ENCODE measurements at places on chromosomes 2 and 18. TPM values are rescaled to one million over a fixed set of nuclear protein-coding genes. Genes with fewer than 3 reads are reported as not detected.

Gene CRYGC
- total RNA-seq = not detected

GRCh38 chr2:74863802-74864248 lies 29.9 kb downstream of the HK2 start:
- DNase-seq = no peak

- no peak for DNase-seq
Measured at GRCh38 chr2:240820607-240821428, 799 bp upstream of the KIF1A start.

Gene AGXT
- not detected for total RNA-seq

- DNase-seq = no peak
Measured at GRCh38 chr2:169755083-169755870, 21.6 kb downstream of the KLHL23 start.

DNA sequence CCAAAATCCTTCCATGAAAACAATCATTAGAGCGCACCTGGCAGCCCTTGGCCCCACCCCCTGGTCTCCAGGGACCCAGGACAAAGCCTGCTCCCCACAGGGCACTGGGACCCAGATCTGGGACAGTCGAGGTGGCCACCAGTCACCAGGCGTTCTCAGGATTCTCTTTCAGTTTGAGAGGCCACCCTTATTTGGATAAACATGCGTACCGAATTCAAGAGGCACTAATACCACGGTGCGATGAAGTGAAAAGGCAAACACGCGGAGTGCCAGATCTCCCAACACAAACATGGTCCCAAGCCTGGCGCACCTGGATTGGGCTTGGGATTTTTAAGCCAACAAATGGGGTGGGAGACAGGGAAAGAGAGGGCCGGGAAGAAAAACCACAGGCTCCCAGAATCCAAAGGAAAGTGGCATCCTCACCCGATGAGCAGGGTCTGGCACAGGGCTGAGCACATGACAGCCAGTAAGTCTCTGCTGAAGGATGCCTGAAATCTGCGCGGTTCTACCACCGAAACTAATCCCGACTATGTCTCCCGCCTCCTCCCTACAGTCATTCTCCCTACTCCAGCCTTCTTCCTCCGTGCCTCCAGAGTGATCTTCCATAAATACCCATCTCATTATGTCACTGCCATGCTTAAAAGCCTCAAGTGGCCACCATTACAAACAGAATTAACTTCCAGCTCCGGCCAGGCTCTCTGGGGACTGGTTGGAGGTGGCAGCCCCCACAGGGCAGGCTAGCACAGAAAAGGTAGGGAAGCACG lies 60.9 kb upstream of the KLHL29 start:
- no peak for DNase-seq

Gene SEH1L
- 21.0 TPM for total RNA-seq

- no peak for DNase-seq
Measured at GRCh38 chr18:3457261-3457724, 7.3 kb downstream of the TGIF1 start.

DNA sequence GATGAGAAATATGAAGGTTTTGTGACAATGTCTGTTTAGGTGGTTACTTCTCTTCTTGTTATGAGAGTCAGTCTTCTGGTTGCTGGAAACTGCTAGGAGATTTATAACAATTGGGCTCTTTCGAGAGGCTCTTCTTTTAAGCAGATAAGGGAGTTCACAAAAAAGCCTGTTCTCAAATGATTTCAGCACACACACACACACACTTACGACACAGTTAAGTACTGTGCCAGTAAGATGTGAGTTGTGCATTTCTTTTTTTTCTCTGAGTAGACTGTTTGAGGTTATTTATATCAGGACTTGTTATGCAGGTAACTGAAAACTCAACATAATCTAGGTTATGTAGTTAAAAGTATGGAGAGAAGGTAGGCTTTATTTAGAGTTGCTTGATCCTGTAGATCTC lies 49.8 kb downstream of the MSH2 start:
- no peak for DNase-seq

- no peak for DNase-seq
Measured at GRCh38 chr2:235390108-235390815, 103.6 kb upstream of the AGAP1 start.

Gene STAT4
- total RNA-seq = 37.8 TPM

GRCh38 chr2:116787848-116788247 lies 1026.6 kb upstream of the DDX18 start:
- no peak for DNase-seq

Gene DYNAP
- not detected for total RNA-seq

DNA sequence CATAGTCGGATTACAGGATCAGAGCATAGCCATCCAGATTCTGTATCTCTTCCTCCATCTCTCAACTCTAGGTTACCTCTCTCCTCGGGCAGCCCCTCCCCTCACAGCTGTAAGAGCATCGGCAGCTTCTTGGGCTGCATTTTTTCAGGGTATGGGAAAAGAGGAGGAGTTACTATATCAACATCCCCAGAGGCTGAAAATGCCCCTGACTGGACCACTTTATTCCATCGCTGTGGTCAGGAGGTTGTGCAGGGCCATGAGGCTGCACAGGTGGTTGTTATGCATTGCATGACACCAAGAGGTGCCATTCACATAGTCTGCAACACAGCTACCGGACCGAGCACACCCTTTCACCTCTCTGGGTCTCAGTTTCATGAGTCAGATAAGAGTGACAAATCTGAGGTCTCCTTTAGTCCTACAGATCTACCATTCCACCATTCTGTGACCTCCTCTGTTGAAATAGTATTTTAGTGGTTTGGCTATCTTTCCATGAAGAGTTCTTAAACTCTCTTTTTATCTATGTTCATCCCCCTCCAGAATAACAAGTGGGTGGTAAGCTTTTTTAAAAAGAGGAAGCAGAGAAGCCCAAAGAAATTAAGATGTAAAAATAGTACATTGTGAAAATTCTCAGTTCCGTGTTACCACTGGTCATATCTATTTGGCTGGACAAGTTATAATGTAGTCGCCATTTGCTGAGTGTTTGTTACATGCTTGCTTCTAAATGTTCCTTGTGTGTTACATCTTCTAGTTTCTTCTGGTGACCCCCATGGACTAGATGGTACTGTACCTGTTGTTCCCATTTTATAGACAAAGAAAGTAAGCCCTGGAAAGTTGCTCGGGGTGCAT lies 56.6 kb upstream of the SLC1A4 start:
- DNase-seq = no peak

- DNase-seq = no peak
Measured at GRCh38 chr2:101307503-101307902, 998 bp downstream of the RNF149 start.

DNA sequence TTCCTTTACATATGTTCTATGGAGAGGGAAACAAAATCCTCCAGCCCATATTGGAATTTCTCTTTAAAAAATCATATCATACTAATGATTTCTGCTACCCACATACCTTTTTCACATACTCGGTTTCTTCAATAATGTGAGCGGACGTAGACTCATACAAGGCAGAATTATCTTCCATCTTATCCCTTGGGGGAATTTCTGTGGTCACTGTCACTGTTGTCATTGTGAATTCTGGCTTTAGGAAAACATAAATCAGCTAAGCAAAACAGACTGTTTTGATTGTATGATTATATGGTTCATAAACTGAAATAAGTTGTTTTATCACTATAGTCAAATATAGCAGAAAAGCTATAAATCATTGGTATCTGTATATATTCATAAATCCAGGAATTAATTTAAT lies 16.7 kb downstream of the CCDC68 start:
- no peak for DNase-seq

GRCh38 chr18:63319383-63320122 lies at the start of gene BCL2:
Gene BCL2, minus strand, starts transcription at chr18:63319769.
- no peak for DNase-seq

DNA sequence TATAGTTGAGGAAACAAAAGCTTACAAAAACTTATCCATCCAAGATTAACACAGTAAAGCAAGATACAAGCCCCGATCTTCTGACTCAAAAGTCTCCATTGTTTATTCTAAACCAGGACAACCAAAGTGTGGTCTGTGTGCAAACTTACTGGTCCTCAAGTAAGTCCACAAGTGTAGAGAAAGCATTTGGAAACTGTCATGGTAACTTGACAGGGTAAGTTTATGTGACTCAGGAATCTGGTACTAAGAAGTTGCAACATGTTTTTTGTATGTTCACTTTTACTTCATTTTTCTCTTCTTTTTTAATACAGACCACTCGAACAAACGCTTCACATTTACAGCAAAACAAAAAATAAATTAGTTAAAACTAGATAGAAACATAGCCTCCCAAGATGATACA lies 9.4 kb downstream of the MBD2 start:
- no peak for DNase-seq

DNA sequence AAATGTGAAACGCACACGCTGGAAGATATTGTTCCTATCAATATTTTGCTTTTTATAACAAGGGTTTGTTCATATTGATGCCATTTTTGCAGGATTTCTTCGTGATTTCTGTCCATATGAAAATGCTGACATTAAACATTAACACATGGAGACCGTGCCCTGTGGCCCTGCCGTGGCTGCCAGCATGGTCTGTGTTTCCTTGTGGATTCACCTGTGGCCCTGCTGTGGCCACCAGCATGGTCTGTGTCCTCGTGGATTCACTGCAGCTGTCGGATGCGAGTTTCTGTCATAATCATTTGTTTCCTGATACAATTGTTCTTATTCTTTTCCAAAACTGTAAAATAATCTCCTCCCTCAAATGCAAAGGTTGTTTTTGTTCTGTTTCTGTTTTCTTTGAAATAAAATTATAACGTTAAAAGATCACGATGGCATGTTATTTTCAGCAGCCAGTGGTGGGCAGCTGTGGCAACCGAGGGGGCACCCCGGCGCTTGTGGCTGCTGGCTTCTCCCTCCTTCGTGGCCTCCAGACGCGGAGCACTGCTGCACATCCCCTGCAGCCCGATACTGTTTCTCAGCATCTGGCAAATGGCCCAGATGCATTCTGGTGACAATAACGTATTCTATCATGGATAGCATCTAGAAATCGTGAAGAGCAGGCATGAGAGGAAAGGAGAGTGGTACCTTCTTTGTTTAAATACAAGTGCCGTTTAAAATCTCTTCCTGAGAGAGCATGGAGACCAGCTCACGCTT lies 143.5 kb downstream of the PTGR3 start:
- DNase-seq = peak; percentile 54

- no peak for DNase-seq
Measured at GRCh38 chr2:98308532-98308931, 37.7 kb upstream of the CNGA3 start.

GRCh38 chr2:2800697-2801096 lies 469.6 kb upstream of the MYT1L start:
- no peak for DNase-seq
